ENCODE measurements at places on chromosomes 6 and 20. TPM values are rescaled to one million over a fixed set of nuclear protein-coding genes. Genes with fewer than 3 reads are reported as not detected.

The ENTPD6 gene
- 22.3 TPM for total RNA-seq

The BPIFB4 gene
- not detected for total RNA-seq

The RING1 gene
- total RNA-seq: 29.3 TPM

The RPS6KA2 gene
- total RNA-seq: 4.6 TPM

The DEF6 gene
- 0.43 TPM for total RNA-seq

The OR2B6 gene
- total RNA-seq: not detected

The C20orf204 gene
- not detected for total RNA-seq

- no peak for DNase-seq
Measured at GRCh38 chr6:154446984-154447383, 63.5 kb downstream of the CNKSR3 start.

GRCh38 chr20:10670501-10671220, 3.1 kb downstream of the JAG1 start:
- DNase-seq: no peak

- peak; percentile 17 for DNase-seq
Measured at GRCh38 chr6:135936606-135937005, 85.1 kb downstream of the PDE7B start.

- no peak for DNase-seq
Measured at GRCh38 chr6:148745926-148746325, 904 bp upstream of the UST start.

GRCh38 chr6:168016176-168016620, 18.7 kb downstream of the KIF25 start:
- DNase-seq: no peak

GRCh38 chr6:137677709-137678108, 183.5 kb upstream of the OLIG3 start:
- DNase-seq: no peak

DNA sequence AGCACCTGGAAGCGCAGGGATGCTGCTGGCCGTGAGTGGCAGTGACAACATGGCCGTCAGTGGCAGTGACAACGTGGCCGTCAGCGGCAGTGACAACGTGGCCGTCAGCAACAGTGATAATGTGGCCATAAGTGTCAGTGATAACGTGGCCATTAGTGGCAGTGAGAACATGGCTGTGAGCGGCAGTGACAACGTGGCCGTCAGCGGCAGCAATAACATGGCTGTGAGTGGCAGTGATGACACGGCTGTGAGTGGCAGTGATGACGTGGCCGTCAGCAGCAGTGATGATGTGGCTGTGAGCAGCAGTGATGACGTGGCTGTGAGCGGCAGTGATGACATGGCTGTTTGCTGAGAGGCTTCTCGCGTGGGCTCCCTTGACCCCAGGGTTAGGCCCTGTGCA, 169.8 kb downstream of the ERMARD start:
- no peak for DNase-seq

DNA sequence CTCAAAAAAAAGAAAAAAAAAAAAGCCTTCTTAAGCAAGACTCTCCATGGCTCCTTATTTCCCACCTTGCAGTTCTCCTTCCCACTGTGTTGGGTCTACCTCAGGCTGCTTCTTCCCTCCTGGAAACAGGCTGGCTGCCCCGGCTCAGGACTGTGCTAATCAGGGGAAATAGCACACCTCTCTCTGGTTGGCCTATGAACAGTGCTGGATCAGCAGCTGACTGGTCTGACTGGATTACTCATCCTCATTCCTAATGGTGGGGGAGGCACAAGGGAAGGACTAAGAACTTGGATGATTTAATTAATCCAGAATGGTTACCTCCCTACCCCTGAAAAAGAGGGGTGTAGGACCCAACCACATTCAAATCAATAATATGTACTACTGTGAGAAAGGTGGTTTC, 3.9 kb upstream of the SRSF3 start:
- DNase-seq: peak; percentile 54

DNA sequence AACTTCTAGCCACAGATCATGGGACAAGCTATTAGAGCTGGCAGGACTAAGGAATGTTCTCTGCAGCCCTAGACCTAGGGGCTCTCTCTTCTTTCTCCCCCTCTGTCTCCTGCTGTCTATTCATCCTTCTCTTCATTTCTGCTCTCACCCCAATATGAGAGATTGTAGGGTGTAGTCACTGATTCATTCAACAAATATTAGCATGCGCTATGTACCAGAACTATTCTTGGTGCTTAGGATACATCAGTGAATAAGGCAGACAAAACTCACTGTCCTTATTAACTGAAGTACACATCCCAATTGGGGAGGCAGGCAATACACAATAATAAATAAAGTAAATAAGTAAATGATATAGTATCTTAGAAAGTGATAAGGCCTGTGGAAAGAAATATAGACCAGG, 14.7 kb upstream of the SIRPB2 start:
- DNase-seq: no peak

GRCh38 chr6:37860226-37860839, 40.8 kb downstream of the ZFAND3 start:
- no peak for DNase-seq

GRCh38 chr6:44868335-44868668, 459.8 kb upstream of the RUNX2 start:
- DNase-seq: no peak

Measured in H4 (cell line).